Stimulated activated memory B cell treated with anti-CD40 and anti-IgM and Interleukin-4, amounts not matched to agents 10 μg/mL and 1 μg/mL and 100 μg/mL, for 72 hours (primary cell): ENCODE measurements at places on chromosomes 1 and 21.

DNA sequence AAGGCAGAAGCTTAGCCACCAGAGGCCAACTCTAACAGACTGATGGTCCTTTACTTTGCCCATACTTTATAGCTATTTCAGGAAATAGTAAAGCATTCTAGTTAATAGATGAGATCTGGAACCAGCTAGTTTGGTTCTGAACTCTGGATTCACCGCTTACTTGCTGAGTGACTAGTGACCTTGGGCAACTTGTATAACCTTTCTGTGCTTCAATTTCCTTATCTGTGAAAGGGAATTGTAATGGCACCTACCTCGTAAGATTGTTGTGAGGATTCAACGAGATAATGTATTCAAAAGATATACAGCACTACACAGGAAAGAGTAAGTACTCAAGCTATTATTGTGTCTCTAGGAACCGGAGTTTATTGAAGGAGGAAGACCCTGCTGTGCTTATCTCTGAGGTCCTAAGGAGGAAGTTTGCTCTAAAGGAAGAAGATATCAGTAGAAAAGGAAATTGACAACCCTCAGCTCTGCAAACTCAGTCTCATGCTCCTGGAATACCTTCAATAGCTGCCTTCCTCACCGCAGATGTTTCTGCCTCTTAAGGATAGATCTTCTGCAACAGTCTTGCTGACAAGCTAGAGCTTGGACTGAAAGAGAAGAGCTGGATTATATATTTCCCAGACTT, 11.9 kb downstream of the MTFR1L start:
- ATAC-seq: no peak

- ATAC-seq: no peak
Observed at GRCh38 chr1:22234476-22235030, 91.7 kb upstream of the WNT4 start.

DNA sequence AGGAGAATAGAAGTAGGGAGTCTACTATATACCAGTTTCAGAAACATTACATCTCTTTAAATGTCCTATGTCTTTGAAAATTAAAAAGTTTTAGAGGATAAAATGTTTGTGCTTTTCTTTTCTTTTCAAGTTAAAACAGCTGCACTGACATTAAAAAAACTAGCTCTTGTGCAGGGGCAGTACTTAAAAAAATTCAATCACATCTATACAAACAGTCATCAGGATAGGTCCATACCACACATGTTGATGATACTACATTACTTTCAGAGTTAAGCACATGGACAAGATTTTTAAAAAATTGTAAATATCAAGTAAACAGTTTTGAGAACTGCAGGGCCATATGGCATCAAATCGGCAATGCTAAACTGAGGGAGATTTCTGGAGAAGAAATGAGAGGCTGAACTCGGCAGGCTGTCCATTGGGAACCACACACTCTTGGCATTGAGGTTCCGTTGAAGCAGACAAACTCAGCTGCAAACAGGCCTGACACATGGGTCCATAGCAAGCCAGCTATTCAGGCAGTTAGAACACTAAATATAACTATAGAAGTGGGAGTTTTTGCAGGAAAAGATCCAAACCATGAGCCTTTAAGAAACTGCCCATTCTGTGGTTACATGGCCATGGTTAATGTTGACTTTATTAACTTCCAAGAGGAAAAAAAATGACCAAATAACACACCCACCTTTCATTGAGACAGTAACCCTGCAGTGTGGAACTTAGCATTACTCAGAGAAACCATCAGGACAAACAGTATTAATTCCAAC, 84.5 kb upstream of the BCL10 start:
- no peak for ATAC-seq

DNA sequence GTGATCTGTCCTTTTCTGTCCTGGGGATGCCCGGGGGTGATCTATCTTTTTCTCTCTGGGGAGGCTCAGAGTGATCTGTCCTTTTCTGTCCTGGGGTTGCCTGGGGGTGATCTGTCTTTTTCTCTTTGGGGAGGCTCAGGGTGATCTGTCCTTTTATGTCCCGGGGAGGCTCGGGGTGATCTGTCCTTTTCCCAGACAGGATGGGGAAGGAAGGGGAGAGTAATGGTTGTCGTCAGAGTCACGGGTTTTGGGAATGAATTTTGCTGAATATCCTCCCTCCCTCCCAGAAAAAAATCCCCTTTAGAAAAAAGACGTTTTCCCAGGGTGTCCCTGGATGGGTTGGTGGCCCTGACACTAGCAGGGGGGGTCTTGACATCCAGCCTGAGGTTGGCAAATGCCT, 91.5 kb downstream of the ARHGEF10L start:
- no peak for ATAC-seq

DNA sequence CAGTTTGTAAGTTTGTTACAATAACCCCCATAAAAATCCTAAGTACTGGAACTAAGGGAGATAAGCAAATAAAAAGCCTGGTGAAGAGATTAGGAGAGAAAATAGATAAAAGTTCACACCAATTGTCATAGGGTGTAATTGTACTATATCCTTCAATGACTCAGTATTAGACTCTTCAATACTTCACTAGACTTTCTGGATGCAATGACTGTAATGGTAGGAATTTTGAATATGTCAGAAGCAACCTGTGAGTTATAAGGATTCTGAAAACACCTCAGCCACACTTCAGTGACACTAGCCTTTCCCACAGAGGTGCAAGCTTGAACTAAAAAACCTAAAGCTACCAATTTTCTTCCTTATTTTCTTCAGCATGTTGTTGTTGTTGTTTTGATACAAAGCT, 147.9 kb downstream of the PTGER3 start:
- ATAC-seq: no peak

GRCh38 chr1:76763738-76764137, 103.5 kb upstream of the ST6GALNAC5 start:
- ATAC-seq: no peak

GRCh38 chr1:86119214-86119764, 37.3 kb downstream of the COL24A1 start:
- ATAC-seq: no peak

DNA sequence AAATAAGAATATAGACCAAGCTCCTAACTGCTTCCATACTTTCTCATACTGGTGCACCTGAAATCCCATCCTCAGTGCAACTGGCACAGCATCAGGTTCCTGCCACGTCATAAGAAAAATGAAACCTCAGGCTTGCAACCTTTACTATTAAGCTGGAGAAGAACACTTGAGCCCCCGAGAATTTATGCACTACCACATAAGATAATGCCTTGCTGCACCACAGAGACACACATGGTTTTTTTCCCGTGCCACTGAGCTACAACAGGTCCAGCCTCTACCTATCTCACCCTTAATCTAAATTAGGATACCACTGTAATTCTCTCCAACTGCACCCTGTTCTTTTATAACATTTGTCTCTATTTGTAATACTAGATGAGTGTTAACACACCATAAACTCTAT, 174.5 kb downstream of the DENND1B start:
- no peak for ATAC-seq

GRCh38 chr1:170481000-170481399, 51.0 kb upstream of the GORAB start:
- ATAC-seq: peak; percentile 31

DNA sequence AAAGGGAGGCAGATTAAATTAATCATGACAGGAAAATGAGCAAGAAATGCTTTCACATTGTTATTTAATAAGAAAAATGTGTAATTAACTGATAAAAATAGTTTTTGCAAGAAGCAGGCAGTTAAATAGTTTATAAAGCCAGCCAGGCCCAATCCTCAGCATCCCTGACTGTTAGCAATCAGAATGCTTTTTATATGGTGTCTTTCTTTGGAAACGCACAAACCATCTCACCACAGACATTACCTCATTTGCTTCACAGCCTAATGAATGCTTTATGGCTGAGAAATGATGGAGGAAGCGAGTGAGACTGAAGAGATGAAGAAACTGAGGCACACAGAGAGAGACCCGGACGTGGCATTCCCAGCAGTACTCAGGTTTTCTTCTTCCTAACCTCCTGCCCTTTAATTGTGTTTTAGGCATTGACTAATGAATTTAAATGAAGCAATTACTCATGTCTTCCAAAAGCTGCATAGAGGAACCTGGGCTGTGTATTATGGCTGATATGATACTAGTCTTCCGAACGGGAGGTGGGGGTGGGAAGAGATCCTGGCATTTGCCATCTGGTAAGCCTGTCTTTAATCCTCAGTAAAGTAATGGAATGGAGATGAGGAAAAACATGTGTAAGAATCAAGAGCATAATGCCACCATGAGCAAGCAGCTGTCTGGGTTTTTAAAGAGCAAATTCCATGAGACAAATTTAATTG, 116.1 kb upstream of the LMO4 start:
- ATAC-seq: no peak

GRCh38 chr21:31276663-31277062, 67.4 kb downstream of the TIAM1 start:
- ATAC-seq: no peak

GRCh38 chr1:202433155-202434043, 84.9 kb downstream of the PPP1R12B start:
- no peak for ATAC-seq

DNA sequence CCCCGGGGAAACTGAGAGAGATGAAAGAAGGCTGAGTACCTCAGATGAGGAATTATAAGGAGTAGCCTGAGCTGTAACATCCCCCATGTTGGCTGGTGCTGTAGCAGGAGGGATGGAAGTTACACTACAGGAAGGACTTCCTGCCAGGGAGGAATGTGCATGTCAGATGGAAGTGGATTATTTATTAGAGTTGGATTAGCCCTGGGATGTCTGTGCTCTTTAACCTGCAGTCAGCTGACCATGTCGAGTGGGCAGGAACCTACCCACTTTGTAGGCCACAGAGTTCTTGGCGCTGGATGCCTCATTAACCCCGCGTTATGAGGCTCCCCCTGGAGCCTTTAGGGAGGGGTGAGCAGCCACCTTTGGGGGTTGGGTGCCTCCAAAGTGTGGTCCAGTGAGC, 757 bp upstream of the SEMA4A start:
- no peak for ATAC-seq

DNA sequence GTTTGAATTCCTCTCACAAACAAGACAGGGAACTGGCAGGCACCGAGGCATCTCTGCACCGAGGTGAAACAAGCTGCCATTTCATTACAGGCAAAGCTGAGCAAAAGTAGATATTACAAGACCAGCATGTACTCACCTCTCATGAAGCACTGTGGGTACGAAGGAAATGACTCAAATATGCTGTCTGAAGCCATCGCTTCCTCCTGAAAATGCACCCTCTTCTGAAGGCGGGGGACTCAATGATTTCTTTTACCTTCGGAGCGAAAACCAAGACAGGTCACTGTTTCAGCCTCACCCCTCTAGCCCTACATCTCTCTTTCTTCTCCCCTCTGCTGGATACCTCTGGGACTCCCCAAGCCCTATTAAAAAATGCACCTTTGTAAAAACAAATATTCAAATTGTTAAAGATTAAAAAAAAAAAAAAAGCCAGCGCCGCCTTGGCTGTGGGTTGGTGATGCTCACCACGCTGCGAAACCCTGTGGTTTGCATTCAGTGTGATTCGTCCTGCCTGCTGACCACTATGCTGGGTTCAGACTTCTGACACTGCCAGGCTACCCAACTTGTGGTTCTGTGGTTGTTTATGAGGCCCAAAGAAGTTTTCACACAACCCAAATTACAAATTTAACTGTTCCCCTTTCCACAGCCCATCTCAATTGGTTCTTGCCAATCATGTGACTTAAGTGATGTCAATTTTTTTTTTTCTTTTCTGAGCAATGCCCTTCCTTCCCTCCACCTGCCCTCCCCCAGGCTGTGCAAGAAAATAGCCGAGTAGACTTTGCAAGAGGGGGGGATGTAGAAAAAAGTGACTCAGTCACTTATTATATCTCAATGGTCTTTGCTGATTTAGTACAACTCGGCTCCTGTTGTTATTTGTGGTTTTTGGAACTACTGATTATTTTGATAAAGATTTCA, at the start of gene RUNX1:
Gene RUNX1, minus strand, starts transcription at position 597 of the 912 bp plus-strand sequence.
- peak; percentile 85 for ATAC-seq

DNA sequence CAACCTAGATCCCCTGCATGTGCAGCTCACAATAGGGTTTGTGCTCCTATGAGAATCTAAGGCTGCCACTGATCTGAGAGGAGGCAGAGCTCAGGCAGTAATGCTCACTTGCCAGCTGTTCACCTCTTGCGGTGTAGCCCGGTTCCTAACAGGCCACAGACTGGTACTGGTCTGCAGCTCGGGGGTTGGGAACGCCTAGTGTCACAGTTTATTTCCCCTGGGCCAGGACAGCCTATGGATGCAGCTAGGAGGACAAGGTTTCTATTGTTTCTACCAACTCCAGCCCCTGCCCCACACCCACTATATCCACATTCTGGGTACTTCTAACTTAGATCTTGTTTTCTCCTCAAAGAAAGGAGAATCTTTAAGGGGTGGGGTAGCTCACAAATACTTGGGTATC, 58.7 kb upstream of the PRRC2C start:
- ATAC-seq: no peak

- peak; percentile 99 for ATAC-seq
Observed at GRCh38 chr1:27161594-27161993, 6.7 kb upstream of the SLC9A1 start.

GRCh38 chr1:112533029-112533428, 24.3 kb downstream of the WNT2B start:
- no peak for ATAC-seq

GRCh38 chr1:31926252-31926651, 11.9 kb downstream of the PTP4A2 start:
- ATAC-seq: no peak

DNA sequence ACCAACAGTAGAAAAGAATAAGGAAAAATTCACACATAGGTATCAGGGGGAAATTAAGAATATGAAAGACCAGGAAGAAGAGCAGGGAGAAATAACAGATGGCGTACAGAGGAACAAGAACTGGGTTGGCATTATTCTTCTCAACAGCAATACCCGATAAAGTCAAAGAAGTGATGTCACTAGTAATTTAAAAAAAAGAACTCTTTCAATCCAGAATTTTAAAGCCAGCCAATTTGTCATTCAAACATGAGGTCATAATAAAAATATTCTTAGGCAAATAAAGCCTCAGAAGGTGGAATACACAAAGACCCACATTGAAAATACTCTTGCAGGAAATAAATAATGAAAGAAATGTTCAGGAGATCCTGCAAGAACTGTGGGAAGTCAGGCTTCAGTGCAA, 8.8 kb downstream of the NCMAP start:
- no peak for ATAC-seq

DNA sequence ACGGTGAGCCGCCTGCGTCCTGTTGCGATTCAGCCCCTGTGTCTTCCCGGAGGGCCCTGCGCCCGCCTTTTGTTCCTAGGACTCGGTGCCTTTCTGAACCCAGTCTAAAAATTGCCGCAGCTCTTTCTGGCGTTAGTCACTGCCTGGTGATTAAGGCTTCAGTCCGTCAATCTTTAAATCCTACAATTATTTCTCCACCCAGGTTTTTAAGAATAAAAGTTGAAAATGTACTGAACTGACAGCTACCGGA, 16.2 kb upstream of the PDXK start:
- ATAC-seq: no peak
